Epithelial cell of proximal tubule (primary cell): ENCODE measurements at places on chromosomes 1 and 21.

DNA sequence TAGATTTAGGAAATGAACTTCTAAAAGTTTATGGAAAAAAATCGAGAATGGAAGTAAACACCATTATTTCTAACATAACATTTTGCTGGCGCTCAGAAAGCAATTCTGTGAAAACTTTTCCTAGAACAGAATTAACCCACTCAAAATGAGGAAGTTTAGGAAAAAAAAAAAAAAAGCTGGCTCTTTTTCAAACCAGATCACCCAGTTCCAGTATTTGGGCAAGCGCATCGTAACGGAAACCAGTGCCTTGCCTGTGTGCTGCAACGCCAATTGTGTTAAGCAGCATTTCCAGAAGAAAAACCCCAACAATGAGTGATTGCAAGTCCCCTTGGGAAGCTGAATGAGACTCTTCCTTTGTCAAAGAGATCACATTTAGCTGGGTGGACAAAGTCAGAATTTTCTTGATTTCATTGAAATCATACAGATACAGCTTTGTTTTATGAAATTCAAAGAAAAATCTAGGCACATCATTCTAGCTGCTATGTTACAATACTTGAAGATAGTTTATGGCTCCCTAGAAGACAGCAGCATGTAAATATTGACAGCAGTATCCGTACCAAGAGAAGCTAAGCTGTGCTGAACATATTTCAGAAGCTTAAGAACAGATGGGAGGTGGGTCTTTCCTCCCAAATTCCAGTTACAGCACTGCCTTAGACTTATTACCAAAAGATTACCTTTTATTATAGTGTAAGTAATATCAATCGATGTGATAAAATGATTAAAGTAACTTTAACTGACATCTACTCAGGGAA is 113.4 kb downstream of the ERG start:
- DNase-seq = no peak

GRCh38 chr1:21239221-21239620 is 51.0 kb downstream of the ECE1 start:
- no peak for DNase-seq

DNA sequence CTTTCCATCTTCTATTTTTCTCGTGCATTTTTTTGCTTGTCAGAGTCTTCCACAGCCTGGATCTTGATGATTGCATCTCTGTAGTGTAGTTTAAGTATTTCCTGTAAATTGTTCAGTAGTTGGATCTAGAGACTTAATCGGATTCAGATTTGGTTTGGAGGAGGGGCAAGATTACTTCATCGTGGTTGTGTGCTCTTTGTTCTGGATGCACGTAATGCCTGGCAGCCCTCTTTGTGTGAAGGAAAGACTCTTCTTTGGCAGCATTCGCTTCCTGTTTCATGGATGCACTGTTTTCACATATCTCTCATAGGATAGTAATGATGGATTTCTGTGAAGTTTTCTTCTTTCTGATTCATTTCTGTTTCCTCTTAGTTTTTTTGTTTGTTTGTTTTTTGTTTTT is 14.2 kb downstream of the SEMA4A start:
- DNase-seq = no peak

DNA sequence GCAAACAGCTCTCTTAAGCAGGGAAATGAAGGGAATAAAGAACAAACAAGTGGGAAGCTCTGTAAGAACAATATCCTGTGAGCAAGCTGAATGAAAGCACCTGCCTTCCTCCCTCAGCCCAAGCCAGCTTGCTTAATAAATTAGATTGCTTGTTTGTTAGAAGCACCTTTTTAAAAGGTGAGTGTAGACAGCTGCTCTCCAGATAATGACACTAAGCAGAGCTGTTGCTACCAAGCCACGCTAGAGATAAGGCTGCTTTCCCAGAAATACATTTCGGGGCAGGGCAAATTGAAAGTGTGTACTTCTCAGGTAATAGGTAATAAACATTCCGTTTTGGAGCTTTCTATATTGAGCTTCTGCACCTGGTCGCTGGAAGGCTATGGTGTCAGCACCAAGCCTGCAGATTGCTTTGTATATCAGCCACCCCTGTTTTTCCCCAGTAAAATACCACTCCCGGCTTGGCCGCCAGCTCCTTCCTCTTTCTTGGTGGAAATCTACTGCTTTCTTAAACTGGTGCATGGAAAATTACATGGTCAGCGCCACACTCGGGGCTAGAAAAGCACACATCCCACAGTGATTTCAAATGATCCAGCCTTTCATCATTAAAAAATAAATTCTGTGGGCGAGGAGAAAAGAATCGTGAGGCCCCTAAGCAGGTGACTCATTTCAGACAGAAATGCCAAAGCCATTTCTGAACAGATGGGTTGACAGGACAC is 151.3 kb downstream of the ETS2 start:
- no peak for DNase-seq

- peak; percentile 41 for DNase-seq
Measured at GRCh38 chr21:43646550-43647260, 12.6 kb downstream of the HSF2BP start.

DNA sequence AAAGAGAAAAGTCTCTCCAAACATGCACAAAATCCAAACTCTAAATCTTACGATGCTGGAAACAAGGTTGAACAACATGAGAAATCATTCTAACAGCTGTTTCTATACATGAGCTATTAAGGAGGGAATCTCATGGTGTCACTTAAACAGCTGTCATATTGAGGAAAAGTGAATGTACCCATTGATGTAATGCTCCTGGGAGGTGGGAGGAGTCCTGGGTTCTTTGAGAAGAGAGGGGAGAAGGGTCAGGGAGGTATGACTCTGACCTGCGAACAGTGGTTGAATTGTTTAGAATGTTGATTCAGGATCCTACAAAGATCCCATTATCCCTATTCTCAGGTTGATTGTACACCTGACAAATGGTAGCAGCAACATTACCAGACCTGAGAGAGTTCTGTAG is 49.3 kb downstream of the ZC3H11B start:
- no peak for DNase-seq

DNA sequence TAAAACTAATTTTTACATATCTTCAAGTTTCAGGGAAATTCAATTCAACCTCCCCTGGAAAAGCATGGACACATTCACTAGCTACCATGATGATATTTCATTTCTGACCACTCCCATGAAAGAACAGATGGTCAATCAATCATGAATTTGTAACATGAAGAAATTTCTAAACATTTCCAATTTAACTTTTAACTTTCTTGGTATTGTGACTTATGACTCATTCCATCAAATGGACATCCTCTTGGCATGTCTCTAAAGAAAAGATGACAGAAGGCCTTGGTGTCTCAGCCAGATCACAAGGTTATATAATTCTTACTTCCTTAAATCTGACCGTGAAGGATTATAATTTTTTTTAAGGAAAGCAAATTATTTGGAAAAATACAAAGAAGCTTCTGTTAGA is 10.5 kb upstream of the MCOLN3 start:
- no peak for DNase-seq

- no peak for DNase-seq
Measured at GRCh38 chr1:110210604-110211495, 736 bp downstream of the KCNC4 start.

DNA sequence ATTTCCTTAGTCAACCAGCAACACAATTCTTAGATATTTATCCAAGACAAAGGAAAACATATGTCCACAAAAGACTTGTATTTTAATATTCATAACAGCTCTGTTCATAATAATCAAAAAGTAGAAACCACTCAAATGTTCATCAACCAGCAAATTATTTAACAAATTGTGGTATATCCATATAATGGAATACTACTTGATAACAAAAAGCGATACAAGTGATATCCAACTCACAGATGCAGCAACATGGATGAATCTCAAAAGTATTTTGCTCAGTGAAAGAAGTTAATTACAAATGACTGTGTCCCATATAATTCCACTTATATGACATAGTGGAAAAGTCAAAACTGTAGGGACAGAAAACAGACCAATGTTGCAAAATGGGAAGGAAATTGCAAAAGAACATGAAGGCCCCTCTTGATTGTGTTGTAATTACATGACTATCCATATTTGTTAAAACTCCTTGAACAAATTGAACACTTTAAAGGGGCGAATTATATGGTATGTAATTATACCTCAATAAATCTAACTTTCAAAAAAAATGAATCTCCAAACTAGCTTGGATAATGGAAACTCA is 116.9 kb downstream of the EDEM3 start:
- DNase-seq = no peak

- DNase-seq = no peak
Measured at GRCh38 chr1:61318319-61319125, 236.2 kb downstream of the NFIA start.

GRCh38 chr1:65813956-65814355 is 21.3 kb downstream of the PDE4B start:
- no peak for DNase-seq
